ENCODE measurements at places on chromosomes 3 and 15.

- DNase-seq, result no peak
These were observed 517 bp downstream of the FBN1 start for GRCh38 chr15:48644827-48645557.

- DNase-seq, result no peak
These were observed 21.7 kb upstream of the KPNA4 start for GRCh38 chr3:160587105-160587504.

DNA sequence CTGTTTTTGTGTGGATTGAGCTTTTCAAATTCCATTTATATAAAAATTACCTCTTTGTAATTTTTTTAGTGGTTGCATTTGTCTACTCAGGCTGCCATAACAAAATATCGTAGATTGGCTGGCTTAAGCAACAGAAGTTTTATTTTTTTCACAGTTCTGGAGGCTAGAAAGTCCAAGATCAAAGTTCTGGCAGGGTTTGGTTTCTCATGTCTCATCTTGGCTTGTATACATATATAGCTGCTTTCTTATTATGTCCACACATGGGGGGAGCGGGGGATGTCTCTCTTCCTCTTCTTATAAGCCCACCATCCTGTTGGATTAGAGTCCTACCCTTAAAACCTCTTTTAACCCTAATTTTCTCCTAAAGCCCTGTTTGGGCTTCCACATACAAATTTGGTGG, 28.5 kb downstream of the MGA start:
- DNase-seq, result no peak

- no peak for DNase-seq
These were observed 213.9 kb upstream of the UMPS start for GRCh38 chr3:124516333-124516732.

GRCh38 chr3:152050903-152051302, 177.5 kb downstream of the SUCNR1 start:
- DNase-seq, result no peak
